Calu3 (cell line): ENCODE measurements at places on chromosomes 1 and 21. TPM values are rescaled to one million over a fixed set of nuclear protein-coding genes. Genes with fewer than 3 reads are reported as not detected.
A peak's percentile ranks its signal among the peaks of the same experiment; 100 is the strongest.

GRCh38 chr1:79682478-79682877 is 675.9 kb upstream of the ADGRL4 start:
- DNase-seq = no peak

- no peak for DNase-seq
Measured at GRCh38 chr1:162010175-162010506, 13.5 kb downstream of the OLFML2B start.

DNA sequence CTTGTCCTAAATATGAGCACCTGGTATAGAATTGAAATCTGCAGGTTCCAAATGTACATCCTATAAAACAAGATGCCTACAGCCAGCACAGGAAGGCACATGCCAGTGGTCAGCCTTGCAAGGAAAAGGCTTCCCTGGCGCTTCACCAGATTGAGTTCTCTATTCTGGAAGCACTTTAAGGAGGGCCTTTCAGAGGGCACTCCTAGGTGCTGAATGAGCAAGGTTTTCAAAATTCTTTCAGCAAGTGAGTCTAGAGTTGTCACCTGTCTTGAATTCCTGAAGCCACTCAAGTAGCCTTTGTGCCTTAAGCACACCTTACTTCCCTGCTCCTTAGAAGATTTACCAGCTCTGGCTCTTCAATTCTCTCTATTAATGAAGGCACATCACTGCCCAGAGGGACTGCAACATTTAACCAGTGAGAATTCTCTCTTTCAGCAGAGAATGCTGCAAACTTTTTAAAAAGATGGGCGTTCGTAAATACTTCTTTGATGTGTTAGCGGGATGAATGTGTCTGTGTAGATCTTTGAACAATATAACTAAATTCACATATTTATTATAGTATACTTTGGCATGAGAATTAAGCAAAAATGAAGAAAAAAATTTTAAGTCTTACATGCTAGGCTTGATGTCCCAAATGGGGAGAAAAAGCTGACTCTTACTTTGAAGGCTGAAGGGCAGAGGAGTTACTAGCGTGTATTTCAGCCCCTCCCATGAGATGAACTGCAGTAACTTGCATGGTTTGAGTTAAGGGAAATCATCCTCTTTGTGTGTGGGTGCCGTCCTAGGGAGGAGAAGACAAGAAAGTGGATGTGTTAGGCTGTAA is 162.0 kb downstream of the NTPCR start:
- no peak for DNase-seq

DNA sequence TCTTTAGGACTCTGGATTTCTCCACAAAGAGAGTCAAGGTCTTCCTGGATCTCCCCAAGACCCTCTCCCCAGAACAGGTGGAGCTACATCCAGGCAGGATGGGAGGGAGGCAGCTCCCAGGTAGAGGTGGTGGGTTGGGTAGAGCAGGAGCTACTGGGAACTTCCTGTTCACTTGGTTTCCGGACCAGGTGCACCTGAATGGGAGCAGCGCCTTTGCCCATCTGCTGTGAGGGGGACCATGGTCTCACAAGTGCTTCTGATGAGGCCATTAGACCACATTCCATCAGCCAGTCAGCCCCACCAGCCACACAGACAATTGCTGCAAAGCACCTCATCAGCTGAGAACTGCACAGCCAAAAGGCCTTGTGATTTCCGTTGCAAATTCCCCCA is 188.8 kb downstream of the MATN1 start:
- DNase-seq = no peak

GRCh38 chr1:53734650-53735211 is 4.2 kb downstream of the GLIS1 start:
- DNase-seq = no peak

DNA sequence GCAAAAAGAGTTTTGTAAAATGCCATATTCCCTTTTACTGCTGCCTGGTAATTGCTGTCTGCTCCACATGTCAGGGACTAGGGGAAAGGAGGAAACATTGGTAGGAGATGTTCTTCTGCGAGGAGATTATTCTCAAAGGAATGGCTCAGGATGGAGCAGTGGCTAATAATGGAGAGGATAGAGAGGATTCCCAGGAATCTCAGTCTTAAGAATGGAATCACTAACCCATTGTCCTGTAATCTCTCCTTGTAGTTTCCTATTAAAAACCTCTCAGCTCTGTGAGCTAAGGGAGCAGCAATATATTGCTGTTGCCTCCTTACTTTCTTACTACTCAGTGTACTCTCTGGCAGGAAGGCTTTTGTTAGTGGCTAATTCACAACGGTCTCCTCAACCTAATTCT is 175.4 kb downstream of the HS2ST1 start:
- no peak for DNase-seq

DNA sequence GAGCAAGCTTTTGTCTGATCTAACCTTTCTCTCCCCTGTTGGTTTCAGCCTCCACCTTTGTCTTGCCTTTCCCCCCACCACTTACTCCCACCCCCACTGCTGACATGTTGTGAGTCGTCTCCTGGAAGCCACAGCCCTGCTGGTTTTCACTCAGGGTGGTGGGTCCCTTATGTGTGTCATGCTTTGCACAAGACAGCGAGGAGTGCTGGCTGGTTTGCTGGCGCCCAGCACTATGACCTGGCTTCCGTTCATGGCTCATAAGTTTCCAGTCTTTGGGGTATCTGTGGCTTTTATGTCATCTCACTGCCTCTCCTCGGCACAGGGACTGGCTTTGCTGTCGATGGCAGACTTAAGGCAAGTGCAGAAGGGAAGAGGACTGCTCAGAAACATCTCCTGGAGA is 177.7 kb downstream of the KIF26B start:
- DNase-seq = no peak

- no peak for DNase-seq
Measured at GRCh38 chr1:3898994-3899753, 898 bp downstream of the C1orf174 start.

GRCh38 chr21:17201741-17202260 is 311.0 kb upstream of the CXADR start:
- DNase-seq = no peak

DNA sequence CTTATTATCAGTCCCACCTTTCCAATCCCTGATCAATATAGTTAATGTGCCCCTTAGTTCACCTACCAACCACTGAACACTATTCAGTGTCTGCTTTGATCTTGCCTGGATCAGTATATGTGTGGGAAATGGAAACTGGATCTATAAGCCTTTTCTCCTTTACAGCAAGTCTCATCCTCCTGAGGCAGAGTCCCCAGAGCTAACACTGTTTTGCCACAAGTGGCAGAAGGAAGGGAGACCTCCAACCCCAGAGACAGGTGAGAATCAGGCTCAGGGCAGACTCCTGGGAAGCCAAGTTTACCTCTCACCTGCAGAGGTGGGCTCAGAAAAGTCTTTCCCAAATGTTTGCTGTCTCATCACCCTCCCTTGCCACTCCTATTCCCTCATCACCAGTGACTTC is at the start of gene OR6N2:
Gene OR6N2, minus strand, starts transcription at position 101 of the 400 bp plus-strand sequence. CDS start 3,569 bp downstream, outside the sequence.
- DNase-seq = no peak

GRCh38 chr1:47834326-47834725 is 162.9 kb downstream of the TRABD2B start:
- no peak for DNase-seq

GRCh38 chr1:234987415-234988154 is 141.1 kb downstream of the TOMM20 start:
- DNase-seq = peak; percentile 52

DNA sequence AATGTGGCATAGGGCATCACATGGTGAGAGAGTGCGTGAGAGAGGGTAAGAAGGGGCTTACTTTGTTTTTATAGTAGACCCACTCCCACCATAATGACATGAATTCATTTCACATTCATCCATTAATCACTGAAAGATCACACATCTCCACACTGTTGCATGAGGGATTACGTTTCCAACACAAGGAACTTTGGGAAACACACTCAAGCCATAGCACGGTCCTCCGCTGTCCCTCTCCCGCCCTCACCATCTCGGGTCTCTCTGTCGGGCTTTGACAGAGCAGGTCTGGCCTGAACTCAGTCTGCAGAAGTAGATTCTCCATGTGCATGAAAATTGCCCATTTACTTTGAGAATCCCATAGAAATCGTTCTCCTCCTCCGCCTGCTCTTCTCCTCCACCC is 312.2 kb downstream of the MATN1 start:
- DNase-seq = no peak

DNA sequence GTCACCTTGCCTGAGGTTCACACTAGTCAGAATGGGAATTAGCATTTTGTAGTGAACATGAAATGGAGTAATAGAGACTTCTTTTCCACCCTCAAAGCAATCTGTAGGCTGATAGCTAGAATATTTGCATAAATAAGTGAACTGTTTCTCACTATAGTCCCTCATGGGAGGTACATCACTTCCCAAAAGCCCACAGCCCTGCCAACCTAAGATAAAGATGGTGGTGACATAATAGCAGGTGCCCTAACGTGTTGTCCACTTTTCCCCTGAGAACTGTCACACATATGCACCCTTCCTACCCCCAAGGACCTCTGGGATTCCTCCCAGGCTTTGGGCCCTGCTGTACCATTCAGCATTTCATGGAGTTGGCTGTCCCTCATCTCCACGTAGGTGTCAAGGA is 4.4 kb downstream of the TMEM35B start:
- DNase-seq = no peak

- no peak for DNase-seq
Measured at GRCh38 chr1:113452921-113453770, 62.8 kb downstream of the MAGI3 start.

DNA sequence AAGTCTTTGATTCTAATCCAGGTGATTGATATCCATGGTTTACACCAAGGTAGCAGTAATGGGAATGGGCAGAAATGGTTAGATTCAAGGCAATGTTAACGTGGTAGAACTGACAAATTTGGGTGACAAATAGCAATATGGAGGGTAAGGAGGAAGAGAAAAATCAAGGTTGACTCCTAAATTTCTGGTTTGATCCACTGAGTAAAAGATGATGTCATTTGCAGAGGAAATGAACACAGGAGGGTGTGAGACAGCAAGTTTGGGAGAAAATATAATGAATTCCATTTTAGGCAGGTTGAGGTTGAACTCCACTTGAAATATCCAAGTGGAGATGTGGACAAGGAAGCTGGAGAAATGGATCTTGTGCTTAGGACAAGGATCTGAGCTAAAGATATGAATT is 170.9 kb upstream of the CAMK1G start:
- DNase-seq = no peak

DNA sequence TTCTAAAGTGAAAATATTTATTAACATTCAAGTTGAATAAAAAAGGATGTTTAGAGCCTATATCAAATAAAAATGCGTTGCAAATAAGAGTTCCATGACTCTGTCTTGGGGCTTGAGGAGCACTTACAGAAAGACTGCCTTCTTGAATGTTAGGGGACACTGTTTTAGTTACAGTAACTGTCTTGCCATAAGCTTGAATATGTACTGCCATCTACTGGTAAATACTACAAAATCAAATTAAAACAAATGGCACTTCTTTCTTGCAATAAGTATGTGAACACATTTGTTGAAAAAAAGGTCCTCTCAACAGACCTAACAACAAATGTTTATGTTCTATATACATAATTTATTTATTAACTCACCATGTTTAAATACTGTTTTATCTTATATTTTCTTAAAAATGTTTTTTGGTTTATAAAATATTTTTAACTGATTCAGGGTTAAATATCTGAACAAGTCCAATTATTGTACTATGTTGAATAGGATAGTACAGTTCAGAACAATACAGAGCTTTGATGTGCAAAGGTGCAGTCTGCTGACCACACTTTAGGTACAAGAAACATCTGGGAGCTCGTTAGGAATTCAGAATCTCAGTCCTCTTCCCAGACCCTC is 199.5 kb downstream of the LRRIQ3 start:
- no peak for DNase-seq

- DNase-seq = no peak
Measured at GRCh38 chr21:27646691-27647090, 679.8 kb upstream of the ADAMTS5 start.

DNA sequence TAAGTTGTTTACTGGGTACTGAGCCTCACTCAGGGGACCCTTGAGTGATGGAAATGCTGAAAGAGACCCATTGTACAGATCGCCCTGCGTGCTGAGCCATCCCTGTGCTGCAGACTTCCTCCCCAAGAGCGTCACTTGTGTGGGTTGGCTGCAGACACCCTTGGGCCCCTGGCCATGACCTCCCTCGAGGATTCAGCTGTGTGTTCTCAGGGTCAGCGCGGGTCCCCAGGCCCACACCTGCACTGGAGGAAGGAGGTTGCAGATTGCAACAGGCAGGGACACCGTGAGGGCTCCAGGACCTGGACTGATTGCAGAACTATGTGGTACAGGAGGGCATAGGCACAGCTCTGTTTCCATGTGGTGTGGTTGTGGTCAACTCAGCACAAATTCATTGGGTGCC is 4.4 kb downstream of the SNAP47 start:
- DNase-seq = no peak

DNA sequence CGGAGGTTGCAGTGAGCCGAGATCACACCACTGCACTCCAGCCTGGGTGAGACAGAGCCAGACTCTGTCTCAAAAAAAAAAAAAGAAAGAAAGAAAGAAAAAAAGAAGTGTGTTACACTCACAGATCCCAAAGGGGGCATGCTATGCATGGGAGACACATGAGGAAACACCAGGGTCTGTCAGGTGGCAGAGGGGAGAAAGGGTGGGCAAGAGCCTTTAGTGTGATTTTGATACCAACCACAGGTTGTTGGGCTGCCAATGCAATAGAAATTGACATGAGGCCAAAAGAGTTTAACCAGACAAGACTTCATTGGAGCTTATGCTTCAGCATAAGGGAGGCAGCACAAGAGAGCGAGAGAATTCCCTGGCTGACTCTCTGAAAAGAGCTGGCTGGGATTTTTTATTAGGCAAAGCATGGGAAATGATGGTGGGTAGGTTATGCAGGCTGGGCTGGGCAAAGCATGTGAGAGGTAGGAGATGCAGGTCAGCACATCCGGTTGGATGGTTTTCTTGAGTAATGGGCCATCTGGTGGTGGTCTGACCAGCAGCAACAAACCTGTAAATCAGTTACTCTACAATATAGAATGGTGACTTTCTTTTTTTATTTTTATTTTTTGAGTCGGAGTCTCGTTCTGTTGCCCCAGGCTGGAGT is 11.7 kb upstream of the EXTL1 start:
- DNase-seq = peak; percentile 16

DNA sequence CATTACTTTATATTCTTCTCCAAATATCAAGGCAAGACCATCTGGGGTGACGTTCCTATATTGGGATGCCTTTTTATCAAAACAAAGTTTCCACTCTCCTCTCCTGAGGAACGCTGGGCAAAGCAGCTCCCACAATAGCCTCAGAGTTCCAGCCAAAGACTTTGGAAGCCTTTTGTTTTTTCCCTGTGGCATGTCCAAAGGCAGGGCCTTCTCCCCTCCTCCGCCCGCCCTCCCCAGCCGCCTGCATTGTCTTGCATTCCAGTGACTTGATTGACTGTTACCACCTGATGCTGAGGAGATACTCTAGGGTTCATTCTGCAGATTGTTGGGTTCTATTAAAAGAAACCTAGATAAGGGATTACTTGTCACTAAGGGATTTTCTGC is 43.5 kb downstream of the PROX1 start:
- DNase-seq = no peak

Gene CSF3R
- total RNA-seq = not detected in 2 replicates

Gene TSPEAR
- not detected in 2 replicates for total RNA-seq

Gene GIPC2
- 2.1 and 2.8 TPM in 2 replicates for total RNA-seq

Gene AGRN
- 446 and 552 TPM in 2 replicates for total RNA-seq

Gene SPRR1B
- total RNA-seq = 3.1 TPM in 1 of 2 replicates, not detected in the other

Gene RIMS3
- total RNA-seq = 0.81 and 1.3 TPM in 2 replicates

Gene FCGR3B
- not detected in 2 replicates for total RNA-seq

Gene ITLN1
- total RNA-seq = 0.54 TPM in 1 of 2 replicates, not detected in the other

Gene CLEC20A
- not detected in 2 replicates for total RNA-seq

Gene RAP1GAP
- total RNA-seq = 23.8 and 26.8 TPM in 2 replicates

Gene PTGFR
- 0.35 and 0.37 TPM in 2 replicates for total RNA-seq
